Activated CD8-positive, alpha-beta memory T cell treated with anti-CD3 and anti-CD28 coated beads for 1 hour (primary cell): ENCODE measurements at places on chromosomes 3 and 15.

DNA sequence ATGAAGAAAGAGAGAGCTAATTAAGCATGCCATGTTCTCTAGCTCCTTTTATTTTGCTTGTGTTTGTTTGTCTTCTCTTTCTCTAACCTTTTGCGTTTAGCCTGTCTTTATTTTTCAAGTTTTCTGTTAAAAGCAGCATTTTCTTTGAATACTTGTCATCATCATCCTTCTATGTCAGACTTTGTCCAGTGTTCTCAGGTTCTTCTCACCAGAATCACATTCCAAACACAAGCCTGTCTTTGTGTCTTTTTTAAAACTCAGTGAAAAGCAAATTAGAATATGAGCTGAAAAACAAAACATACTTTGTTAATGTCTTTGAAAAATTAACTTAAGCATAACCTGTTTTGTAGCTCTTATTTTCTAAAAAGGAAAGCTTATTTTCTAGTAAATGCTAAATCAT lies 62.4 kb downstream of the LEKR1 start:
- no peak for DNase-seq

DNA sequence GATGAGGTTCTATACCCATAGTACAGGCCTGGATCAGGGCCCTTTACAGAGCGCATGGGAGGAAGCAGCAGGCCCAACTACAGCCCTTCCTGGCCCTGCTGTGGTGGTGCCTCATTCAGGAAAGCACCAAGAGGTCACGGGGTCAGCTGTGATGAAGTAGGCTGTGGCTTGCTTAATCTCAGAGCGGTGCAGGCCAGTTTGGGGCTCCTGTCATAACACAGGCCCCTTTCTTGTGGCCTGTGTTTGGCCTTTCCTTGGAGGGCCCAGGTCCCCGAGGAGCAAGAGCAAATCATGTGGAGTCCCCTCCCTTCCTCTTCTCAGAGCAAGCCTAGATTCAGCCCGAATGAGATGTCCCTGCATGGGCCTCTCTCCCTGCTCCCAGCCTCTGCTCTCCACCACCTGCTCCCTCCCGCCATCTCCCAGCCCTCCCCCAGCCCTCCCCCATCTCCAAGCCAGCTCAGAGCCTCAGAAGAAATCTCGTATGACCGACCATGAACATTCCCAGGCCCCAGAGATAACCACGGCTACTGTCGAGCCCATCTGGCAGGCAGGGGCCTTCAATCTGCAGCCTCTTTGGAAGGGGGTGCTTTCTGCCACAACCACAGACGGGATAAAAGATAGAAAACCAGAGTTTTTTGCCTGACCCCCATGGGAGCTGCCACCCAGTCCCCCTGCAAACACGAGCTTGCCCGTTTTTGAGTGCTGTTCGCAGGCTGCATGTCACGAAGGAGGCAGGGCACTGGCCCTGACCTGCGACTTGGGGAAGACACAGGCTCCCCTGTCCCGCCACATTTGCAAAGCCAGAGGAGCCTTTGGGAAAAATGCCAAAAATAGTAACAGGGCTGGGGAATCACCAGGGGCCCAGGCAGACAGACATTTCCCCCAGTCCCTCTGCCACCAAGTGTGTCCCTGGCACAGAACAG lies 32.3 kb upstream of the DUSP7 start:
- DNase-seq = no peak

DNA sequence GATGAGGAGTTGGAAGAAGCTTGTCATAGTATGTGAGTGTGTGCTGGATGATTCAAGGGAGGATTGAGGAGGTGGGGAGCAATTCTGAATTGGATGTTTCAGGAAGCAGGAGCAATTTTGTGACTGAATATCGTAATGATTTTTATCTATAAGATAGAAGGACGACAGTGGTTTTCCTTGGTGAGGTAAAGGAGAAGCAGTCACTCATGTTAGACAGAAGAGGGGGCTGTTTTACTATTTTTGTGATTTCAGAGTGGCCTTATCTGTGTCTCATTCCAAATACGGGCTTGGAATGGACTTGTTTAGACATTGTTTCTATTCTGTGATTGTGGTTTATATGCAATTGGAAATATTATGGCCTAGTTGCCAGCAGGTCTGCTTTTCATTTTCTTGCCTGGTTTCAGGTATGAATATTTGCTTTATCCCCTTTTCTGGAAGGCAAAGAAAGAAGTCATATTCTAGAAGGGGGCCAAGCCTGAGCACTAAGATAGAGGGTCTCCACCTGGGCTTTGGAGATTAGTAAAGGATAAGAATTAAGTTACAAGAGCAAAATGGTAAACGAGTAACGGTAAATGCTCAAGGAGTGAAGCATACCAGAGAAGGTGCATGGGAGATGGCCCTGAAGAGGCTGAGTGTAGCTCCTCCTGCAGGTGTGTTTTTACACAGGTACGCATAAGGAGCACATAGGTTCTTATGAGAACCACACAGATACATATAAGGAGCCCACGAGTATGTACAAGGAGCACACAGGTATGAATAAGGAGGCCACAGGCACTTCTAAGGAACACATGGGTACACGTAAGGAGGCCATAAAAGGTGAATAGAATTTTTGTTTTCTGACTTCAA lies 124.6 kb upstream of the KCNAB1 start:
- no peak for DNase-seq

DNA sequence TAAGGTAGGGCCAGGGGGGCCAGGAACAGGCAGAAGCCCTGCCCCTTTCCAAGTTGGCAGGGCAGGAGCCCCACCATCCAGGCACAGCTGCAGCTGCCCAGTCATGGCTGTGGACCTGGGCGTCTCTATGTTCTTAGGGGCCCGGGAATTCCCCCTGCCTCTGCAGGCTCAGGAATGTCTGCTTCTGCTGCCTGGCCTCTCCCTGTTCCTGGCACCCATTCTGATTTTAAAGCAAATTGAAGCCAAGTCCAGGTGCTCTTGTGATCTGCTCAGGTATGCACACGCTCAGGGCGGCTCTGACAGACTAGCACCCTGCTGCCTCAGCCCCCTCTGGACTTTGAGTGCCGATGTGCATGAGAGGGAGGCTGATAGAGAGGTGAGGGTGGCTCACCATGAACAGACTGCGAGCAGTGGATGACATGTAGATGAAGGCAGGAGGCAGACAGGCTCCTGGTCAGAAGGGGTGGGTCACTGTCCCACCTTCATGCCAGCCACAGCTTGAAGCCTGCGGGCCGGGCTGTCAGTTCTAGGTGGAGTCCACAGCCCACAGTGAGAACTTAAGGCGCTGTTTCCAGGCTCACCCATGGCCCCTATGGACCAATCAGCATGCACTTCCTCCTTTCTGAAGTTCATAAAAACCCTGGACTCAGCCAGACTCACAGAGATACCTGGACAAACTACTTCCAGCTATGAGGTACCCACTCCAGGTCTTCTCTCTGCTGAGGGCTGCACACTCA lies 747.8 kb upstream of the GBE1 start:
- DNase-seq = no peak
